Jurkat, Clone E6-1 (cell line): ENCODE measurements at places on chromosomes 1 and 21.

GRCh38 chr1:10788592-10789006 is 7.8 kb downstream of the CASZ1 start:
- DNase-seq, result no peak

DNA sequence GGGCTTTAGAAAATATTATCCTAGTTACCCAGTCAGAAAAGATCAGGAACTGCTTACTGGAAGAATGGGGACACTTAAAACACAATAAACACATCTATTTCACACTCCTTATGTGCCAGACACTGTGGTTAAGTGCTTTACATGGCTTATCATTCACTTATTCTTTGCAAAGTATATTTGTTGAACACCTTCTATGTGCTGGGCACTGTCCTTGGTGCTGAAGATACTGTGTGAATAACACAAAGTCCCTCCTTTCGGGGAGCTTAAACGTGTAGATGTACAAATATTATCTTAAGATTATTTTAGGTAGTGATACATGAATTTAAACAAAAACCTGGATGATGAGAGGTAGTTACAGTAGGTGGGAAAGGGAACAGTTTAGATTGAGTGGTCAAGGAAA is 169.3 kb downstream of the ST6GALNAC5 start:
- DNase-seq, result peak; percentile 39

DNA sequence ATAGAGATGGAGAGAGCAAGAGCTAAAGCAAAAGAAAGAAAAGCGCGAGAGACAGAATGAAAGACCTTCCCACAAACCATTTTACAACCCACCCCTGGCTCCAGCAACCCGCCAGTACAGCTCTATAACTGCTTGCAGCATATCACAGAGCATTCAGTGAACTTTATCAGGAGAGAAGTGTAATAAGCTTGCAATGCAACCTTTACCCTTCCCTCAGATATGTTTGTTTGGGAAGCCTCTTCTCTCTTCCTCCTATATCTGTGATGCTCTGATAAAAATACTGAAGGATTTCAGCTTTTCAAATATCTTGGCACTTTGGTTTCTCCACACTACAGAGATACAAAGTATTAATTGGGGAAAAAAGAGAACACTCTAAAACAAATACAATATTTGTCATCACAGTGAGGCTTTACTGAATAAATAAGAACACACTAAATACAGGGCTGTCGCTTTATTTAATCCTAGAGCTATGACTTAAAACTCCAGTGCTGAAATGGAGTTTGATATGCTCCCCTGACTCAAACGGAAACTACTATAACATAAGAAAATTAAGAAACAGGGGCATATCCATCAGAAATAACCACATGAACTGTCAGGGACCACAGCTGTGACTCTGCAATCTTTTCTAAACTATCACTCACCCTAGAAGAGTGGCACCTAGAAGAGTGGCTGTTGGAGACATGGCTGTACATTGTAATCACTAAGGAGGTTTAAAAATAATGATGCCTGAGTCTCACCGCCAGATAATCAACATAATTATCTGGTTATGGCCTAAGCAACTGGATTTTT is 6.7 kb downstream of the CRP start:
- DNase-seq, result no peak

GRCh38 chr1:72100771-72101170 is 181.6 kb downstream of the NEGR1 start:
- DNase-seq, result no peak

DNA sequence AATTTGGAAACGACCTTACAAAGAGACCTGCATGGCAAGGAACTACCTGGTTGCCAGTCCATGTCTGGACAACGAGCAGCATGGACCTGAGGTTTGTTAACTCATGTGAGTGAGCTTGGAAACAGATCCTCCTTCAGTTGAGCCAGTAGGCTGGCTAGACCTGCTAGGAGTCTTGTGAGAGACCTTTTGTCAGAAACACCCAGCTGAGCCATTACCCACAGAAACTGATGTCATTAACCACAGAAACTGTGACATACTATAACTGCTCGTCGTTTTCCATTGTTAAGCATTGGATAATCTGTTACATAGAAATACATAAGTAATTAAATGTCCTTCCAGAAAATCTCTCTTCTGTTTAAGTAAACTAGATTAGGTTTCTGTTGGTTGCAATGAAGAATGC is 211.1 kb upstream of the C21orf91 start:
- peak; percentile 4 for DNase-seq

- no peak for DNase-seq
Measured at GRCh38 chr1:102772831-102773230, 335.5 kb downstream of the COL11A1 start.
